Prostate gland (tissue), 2 donors: ENCODE measurements at places on chromosomes 13 and 19. TPM values are rescaled to one million over a fixed set of nuclear protein-coding genes. Genes with fewer than 3 reads are reported as not detected.
A peak's percentile ranks its signal among the peaks of the same experiment; 100 is the strongest.

DNA sequence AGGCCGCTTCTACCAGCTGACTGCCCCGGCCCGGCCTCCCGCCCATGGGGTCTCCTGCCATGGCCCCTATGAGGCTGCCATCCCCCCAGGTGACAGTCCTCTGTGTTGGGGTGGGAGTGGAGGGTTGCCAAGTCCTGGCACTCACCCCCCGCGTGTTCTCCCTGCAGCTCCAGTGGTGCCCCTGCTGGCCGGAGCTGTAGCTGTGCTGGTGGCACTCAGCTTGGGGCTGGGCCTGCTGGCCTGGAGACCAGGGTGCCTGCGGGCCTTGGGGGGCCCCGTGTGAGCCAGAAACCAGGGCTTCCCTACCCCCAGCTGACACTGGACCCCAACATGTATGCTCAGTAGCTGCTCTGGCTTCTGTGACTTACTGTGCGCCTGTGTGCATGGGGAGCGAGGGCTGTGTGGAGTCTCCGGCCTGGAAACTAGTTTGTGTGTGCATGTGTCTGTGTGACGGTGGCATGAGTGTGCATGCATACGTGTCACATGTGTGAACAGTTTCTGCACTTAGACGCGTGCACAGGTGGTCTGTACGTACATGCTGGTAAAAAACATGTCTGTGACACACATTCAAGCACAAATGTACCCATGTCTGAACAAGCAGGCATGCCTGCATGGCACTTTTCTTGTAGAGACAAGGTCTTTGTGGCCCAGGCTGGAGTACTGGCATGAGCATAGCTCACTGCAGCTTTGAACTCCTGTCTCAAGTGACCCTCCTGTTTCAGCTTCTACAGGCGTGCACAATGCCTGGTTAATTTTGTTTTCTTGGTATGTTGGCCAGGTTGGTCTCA, 4.9 kb downstream of the ACP4 start:
- no peak overlapping the region for H3K27ac ChIP-seq
- no peak overlapping the region for H3K4me3 ChIP-seq
- peaks cover 4% of the 10 kb centered on the region for H3K4me1 ChIP-seq
- peaks cover 15% of the 10 kb centered on the region for H3K36me3 ChIP-seq

DNA sequence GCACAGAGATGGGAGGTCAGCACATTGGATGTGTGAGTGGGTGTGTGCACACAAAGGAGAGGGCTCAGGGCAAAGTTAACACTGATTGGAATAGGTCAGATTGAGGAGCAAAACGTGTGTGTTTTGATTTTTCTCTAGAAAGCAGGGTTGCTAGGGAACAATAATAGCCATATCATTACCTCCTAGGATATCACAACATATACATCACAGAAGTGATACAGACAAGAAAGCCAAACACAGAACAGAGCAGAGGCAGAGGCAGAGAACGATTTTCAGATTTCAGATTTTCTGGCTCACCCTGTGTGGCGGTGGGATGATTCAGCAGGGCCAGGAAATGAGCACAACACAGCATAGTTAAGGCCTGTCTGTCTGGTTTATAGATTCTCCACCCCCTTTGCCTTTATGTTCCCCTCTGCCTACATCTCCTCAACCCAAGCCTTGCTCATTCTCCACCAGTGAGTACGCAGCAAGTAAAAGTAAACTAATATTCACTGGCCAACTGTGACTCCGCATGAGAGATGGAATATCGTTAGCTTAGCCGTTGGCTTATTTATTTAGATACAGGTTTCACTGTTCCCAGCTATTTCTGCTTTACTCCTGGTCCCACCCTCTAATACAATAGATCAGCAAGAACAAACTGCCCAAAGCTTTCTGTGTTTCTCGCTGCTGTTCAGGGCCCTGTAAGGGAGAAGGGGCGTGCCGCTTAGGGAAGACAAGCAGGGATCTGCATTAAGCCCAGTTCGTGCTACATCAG, 182.7 kb upstream of the TSC22D1 start:
- DNase-seq: peak; percentile 15
- peak overlapping the region; percentile 86 for H3K27ac ChIP-seq
- H3K4me3 ChIP-seq: no peak overlapping the region
- H3K4me1 ChIP-seq: peaks cover 14% of the 10 kb centered on the region
- H3K36me3 ChIP-seq: no peaks in the 10 kb centered on the region

DNA sequence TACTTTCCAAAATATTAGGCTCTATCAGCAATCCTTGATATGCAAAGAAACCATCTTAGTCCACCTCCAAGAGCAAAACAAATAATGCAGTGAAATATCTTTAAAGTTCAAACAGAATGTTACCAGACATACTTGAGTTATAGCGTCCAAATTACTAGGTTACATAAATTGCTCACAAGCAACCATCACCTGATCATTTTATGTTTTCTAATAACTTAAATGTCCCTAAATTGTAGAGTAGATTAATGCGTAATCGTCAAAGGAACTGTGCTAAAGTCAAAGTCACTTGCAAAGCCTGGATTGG, 350.6 kb upstream of the ARGLU1 start:
- no peak for DNase-seq
- no peak overlapping the region for H3K4me3 ChIP-seq
- H3K27me3 ChIP-seq: no peaks in the 10 kb centered on the region
- H3K36me3 ChIP-seq: no peaks in the 10 kb centered on the region
- H3K4me1 ChIP-seq: no peaks in the 10 kb centered on the region

GRCh38 chr19:2555422-2556220, 79.7 kb downstream of the GADD45B start:
- no peak for DNase-seq
- no peak overlapping the region for H3K4me3 ChIP-seq
- H3K27me3 ChIP-seq: no peaks in the 10 kb centered on the region
- H3K4me1 ChIP-seq: no peaks in the 10 kb centered on the region
- no peaks in the 10 kb centered on the region for H3K36me3 ChIP-seq
- H3K27ac ChIP-seq: peak overlapping the region; percentile 4

- no peak overlapping the region for H3K27ac ChIP-seq
- no peaks in the 10 kb centered on the region for H3K27me3 ChIP-seq
- no peak for DNase-seq
- no peaks in the 10 kb centered on the region for H3K4me1 ChIP-seq
- H3K4me3 ChIP-seq: no peak overlapping the region
- no peaks in the 10 kb centered on the region for H3K36me3 ChIP-seq
Measured at GRCh38 chr13:48511621-48512230, 21.2 kb downstream of the RCBTB2 start.

DNA sequence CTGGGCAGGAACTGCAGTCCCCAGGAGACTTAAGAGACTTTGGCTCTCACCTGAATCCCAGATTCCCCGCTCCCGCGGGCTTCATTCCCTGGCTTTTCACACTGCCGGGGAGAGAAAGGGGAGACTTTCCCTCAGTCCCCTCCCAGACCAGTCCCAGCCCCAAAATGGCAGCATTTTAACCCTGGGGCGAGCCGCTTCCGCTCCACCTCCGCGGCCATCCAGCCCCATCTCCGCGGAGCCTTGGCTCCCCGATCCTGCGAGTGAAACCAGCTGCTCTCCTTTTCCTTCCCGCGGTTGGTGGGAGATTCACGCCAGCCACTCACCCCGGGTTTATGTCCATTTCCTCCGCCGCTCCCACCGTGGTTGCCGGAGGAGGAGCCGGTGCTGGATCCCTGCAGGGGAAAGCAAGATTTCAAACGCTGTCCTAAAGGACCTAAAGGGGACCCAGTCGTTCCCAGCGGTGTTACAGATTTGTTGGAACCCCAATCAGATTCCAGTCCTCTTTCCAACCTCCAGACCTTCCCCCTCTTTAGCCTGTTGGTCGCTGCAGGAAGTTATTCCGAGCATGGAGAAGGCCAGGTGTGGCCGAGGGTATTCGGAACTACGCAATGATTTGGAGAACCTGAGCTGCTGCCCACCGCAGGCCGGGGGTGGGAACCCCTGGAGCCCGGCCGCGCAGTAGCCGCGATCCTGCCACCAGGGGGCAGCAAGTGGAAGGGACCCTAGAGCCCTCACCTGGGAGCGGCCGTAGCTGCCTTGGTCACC, 3.4 kb downstream of the DMKN start:
- H3K27ac ChIP-seq: peak overlapping the region; percentile 75
- H3K27me3 ChIP-seq: peaks cover 4% of the 10 kb centered on the region
- peak; percentile 84 for DNase-seq
- no peaks in the 10 kb centered on the region for H3K4me1 ChIP-seq
- peak overlapping the region; percentile 41 for H3K4me3 ChIP-seq

DNA sequence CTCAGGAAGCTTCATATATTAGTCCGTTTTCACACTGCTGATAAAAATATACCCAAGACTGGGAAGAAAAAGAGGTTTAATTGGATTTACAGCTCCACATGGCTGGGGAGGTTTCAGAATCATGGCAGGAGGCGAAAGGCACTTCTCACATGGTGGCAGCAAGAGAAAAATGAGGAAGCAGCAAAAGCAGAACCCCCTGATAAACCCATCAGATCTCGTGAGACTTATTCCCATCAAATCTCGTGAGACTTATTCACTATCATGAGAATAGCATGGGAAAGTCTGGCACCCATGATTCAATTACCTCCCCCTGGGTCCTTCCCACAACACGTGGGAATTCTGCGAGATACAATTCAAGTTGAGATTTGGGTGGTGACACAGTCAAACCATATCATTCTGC, 23.1 kb downstream of the FLT3 start:
- no peaks in the 10 kb centered on the region for H3K27me3 ChIP-seq
- no peak overlapping the region for H3K27ac ChIP-seq
- no peak for DNase-seq
- no peaks in the 10 kb centered on the region for H3K4me1 ChIP-seq
- no peaks in the 10 kb centered on the region for H3K36me3 ChIP-seq

DNA sequence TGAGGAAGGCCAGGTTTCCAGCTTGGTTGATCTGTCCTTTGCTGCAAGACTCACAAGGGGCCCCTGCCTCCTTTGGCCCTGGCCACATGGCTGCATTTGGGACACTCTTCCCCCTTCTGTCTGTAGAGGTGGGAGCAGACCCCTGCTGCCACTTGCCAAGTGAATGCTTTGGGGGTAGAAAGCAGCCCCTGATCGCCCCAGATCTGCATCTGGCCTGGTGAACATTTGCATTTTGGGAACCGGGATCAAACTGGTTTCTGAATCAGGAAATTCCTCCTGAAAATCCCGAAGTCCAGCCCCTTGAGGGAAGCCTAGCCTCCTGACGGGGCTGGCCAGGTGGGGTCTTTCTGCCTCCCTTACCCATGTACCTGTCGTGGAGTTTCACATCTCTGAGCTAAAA, 14.9 kb downstream of the DPF1 start:
- DNase-seq: no peak
- peak overlapping the region; percentile 7 for H3K4me3 ChIP-seq
- peak overlapping the region; percentile 56 for H3K27ac ChIP-seq
- no peaks in the 10 kb centered on the region for H3K36me3 ChIP-seq

DNA sequence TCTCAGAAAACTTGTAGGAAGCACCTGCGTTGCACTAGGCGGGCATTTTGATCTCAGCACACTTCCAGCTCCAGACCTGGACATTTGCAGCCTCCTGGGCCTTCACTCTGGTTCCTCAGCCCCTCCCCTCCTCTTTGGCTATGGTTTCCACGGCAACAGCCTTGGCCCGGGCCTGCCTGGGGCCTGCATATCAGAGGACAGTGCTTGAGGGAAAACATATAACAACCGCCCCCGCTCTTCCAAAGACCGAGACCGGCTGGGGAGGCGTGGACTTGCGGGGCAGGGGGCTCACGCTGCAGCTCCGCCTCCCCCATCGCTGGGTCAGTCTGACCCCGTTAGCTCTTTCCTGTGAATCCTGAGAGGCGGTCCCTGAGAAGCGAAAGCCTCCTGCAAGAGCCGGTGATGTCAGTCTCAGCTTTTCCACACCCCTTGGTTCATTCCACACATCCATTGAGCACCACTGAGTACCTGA, 125.7 kb upstream of the PEG3 start:
- no peak for DNase-seq
- H3K36me3 ChIP-seq: no peaks in the 10 kb centered on the region
- no peak overlapping the region for H3K4me3 ChIP-seq
- peaks cover 4% of the 10 kb centered on the region for H3K27me3 ChIP-seq

DNA sequence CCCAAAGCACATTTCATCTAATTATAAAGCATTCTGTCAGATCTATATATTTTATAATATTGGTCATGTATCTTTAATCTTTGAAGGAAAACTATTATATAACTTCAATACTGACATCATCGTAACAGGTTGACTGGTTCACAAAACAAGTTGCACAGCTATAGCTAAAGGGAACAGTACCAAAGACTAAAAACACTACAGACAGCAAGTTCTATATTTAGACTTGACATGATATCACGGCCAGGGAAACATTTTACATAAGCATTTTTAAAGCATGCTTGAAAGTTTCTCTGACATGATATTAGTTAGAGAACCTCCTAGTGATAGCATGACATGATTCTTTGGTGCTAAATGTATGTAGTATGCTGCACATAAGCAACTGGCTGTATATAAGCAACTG, 182.5 kb downstream of the NDFIP2 start:
- H3K27ac ChIP-seq: no peak overlapping the region
- DNase-seq: no peak
- no peaks in the 10 kb centered on the region for H3K36me3 ChIP-seq
- no peaks in the 10 kb centered on the region for H3K4me1 ChIP-seq

DNA sequence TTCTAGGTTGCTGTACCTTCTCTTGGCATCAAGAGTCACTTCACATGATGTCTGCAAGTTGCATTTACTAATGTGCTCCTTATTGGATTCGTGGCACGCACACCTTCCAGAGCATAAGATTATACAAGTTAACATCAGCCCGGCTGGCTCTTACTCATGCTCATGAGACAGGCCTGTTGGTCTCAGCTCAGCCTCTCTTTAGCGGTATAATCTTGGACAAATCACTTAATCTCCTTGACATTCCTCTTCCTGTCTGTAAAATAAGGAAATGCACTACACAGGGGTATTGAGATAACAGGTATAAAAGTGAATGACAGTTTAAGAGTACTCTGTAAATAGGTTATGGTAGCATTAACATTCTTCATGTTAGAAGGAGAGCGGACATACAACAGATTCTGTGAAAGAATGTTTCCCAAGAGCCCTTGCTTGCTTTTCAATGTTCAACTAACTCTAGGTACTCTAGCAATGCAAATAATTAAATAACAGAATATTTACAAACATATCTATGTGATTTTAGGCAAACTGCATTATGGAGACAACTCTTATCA, 181.1 kb downstream of the FGF14 start:
- no peaks in the 10 kb centered on the region for H3K4me1 ChIP-seq
- no peak overlapping the region for H3K4me3 ChIP-seq
- no peak for DNase-seq
- no peak overlapping the region for H3K27ac ChIP-seq
- no peaks in the 10 kb centered on the region for H3K27me3 ChIP-seq
- H3K36me3 ChIP-seq: no peaks in the 10 kb centered on the region

The ZSCAN4 gene
- total RNA-seq: not detected

The UNC13A gene
- 2.4 TPM for total RNA-seq

The FUT3 gene
- total RNA-seq: 1.4 TPM

The CRB3 gene
- total RNA-seq: 39.3 TPM
